ENCODE measurements at places on chromosomes 6 and 20. TPM values are rescaled to one million over a fixed set of nuclear protein-coding genes. Genes with fewer than 3 reads are reported as not detected.

The BPIFB1 gene
- total RNA-seq, result not detected

The EPPIN gene
- not detected for total RNA-seq

The FAM217A gene
- not detected for total RNA-seq

- DNase-seq, result no peak
- no peaks in the 10 kb centered on the region for H3K27me3 ChIP-seq
- peaks cover 4% of the 10 kb centered on the region for H3K36me3 ChIP-seq
- H3K4me3 ChIP-seq, result no peak overlapping the region
- H3K27ac ChIP-seq, result no peak overlapping the region
Measured at GRCh38 chr20:5864873-5865587, 85.3 kb downstream of the TRMT6 start.

GRCh38 chr20:42270539-42270938 lies 652.4 kb upstream of the CHD6 start:
- H3K4me1 ChIP-seq, result no peaks in the 10 kb centered on the region
- no peaks in the 10 kb centered on the region for H3K27me3 ChIP-seq
- no peak overlapping the region for H3K4me3 ChIP-seq
- DNase-seq, result no peak
- no peak overlapping the region for H3K27ac ChIP-seq

- no peaks in the 10 kb centered on the region for H3K27me3 ChIP-seq
- no peak for DNase-seq
- H3K4me1 ChIP-seq, result no peaks in the 10 kb centered on the region
- H3K27ac ChIP-seq, result no peak overlapping the region
Measured at GRCh38 chr6:34560366-34561226, 4.5 kb upstream of the SPDEF start.

DNA sequence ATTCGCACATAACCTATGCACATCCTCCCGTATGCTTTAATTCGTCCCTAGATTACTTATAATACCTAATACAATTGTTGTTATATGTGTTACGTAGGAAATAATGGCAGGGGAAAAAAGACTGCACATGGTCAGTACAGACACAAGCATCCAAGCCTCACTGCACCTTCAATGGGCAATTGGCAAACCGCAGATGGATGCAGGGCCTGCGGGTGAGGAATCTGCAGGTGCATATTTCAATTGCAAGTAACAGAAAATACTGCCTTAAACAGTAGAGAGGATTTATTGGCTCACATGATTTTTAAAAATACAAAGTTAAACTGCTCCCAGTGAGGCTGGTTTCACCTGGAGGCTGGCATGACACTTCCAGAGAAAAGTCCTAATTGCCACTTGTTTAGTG lies 142.1 kb upstream of the MLN start:
- H3K27ac ChIP-seq, result no peak overlapping the region
- no peak for DNase-seq
- peaks cover 30% of the 10 kb centered on the region for H3K27me3 ChIP-seq
- H3K36me3 ChIP-seq, result no peaks in the 10 kb centered on the region
- H3K4me3 ChIP-seq, result no peak overlapping the region

- no peak overlapping the region for H3K4me3 ChIP-seq
- H3K27me3 ChIP-seq, result peaks cover under 1% of the 10 kb centered on the region
- no peak for DNase-seq
Measured at GRCh38 chr20:24954566-24954965, 5.5 kb downstream of the CST7 start.

DNA sequence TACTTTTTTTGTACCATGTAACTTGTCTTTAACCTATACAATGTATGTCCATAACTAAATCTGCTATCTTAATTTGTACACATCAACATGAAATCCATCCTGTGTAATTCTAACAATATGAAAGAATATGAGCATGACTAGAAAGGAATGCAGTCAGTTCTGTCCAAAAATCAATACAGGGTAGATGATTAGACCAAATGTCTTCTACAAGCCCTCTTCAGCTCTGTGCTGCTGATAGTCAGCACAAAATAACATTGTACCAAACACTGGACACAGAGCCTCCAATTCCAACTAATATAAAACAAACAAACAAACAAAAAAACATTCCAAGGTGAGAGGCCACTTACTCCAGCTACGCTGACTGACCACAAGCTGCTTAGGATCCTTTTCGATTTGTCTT lies 301.4 kb upstream of the IRAK1BP1 start:
- H3K4me1 ChIP-seq, result no peaks in the 10 kb centered on the region
- no peak overlapping the region for H3K4me3 ChIP-seq
- H3K27me3 ChIP-seq, result no peaks in the 10 kb centered on the region
- H3K36me3 ChIP-seq, result no peaks in the 10 kb centered on the region
- no peak overlapping the region for H3K27ac ChIP-seq

- peaks cover 14% of the 10 kb centered on the region for H3K36me3 ChIP-seq
- H3K27ac ChIP-seq, result peak within 1 kb of the TSS; percentile 48
- H3K4me1 ChIP-seq, result peaks cover 18% of the 10 kb centered on the region
Measured at GRCh38 chr20:45469336-45470261, at the start of gene WFDC2. WFDC2 (plus strand) TSS chr20:45469753; CDS start chr20:45469782, 29 bp downstream.

DNA sequence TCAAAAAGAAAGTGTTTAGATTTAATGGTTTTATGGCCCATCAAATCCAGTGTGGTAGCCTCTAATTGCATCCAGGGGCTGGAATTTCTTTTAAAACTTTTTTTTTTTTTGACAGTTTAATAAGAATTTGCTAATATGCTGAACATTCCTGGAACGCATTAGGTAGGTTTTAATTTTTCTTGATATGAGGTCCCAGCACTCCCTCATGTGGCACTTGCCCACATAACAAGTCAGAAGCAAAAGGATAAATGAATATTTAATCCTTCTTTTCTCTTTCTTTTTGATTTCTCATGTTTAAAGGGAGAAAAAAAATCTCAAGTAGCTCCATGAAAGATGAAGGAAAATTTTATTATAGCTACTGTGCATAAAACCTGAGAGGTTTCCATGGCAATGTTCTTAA lies 13.5 kb downstream of the HAO1 start:
- H3K27me3 ChIP-seq, result peaks cover 26% of the 10 kb centered on the region
- H3K4me3 ChIP-seq, result no peak overlapping the region
- H3K4me1 ChIP-seq, result no peaks in the 10 kb centered on the region

GRCh38 chr20:59300333-59301081 lies at the start of gene EDN3:
EDN3 (plus strand) TSS chr20:59300611; CDS start chr20:59300813, 202 bp downstream.
- peak within 1 kb of the TSS; percentile 66 for H3K4me3 ChIP-seq
- no peak for DNase-seq
- peaks cover 17% of the 10 kb centered on the region for H3K4me1 ChIP-seq
- peaks cover 96% of the 10 kb centered on the region for H3K27me3 ChIP-seq
- H3K36me3 ChIP-seq, result no peaks in the 10 kb centered on the region

All from mesothelial cell of epicardium (in vitro differentiated cells).